ENCODE measurements at places on chromosomes 4 and X.
A peak's percentile ranks its signal among the peaks of the same experiment; 100 is the strongest.

GRCh38 chrX:116009346-116009745 lies 161.2 kb upstream of the AGTR2 start:
- no peak for DNase-seq

- DNase-seq, result no peak
Measured at GRCh38 chr4:33579951-33580350, 2664.4 kb downstream of the ARAP2 start.

- no peak for DNase-seq
Measured at GRCh38 chrX:152821145-152821765, 9.3 kb downstream of the CETN2 start.

GRCh38 chr4:154049457-154050181 lies 260.7 kb upstream of the SFRP2 start:
- peak; percentile 38 for DNase-seq

DNA sequence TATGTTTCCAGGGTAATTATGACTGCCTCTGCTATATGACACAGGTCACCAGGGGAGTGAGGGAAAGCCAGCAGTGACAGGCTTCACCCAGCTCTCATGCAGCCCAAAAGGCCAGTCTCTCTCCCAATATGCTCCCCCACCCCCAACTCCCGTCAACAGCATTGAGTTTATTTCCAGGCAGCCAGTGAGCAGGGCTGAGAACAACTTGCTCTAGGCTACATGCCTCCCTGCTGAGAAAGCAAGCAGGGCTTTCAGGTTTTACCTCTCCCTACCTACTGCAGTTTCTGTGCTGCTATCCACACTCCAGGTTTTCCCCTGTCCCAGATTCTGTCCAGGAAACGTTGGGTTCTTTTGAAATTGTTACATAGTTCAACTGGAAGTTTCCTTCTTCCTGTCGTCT lies 291.4 kb downstream of the PABPC4L start:
- DNase-seq, result no peak

GRCh38 chr4:23373261-23373660 lies 516.6 kb downstream of the PPARGC1A start:
- DNase-seq, result no peak

GRCh38 chr4:7598939-7599790 lies 164.4 kb upstream of the PSAPL1 start:
- no peak for DNase-seq

- DNase-seq, result no peak
Measured at GRCh38 chr4:188412499-188412898, 273.3 kb downstream of the TRIML1 start.

DNA sequence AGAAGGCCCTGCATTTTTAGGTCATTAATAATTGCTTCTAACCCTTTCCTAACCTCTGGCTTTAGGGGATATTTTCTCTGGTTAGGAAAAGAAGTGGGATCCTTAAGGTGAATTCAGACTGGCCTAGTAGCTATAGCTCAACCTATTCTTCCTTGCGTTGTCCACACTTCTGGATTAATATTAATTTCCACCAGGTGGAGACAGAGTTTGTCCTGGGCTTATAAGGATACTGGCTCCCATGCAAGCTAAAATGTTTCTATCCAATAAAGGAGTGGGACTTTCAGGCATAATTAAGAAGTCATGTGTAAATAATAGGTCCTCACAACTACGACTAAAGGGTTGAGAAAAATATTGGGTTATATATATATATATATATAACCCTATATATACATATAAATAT lies 860.0 kb upstream of the POU3F4 start:
- no peak for DNase-seq
